Dermis blood vessel endothelial cell (primary cell): ENCODE measurements at places on chromosomes 1 and 21. TPM values are rescaled to one million over a fixed set of nuclear protein-coding genes. Genes with fewer than 3 reads are reported as not detected.

The SELP gene
- 2.6 and 5.3 TPM in 2 replicates for total RNA-seq

The USF1 gene
- 94.3 and 125 TPM in 2 replicates for total RNA-seq

The FABP3 gene
- 0.51 and 1.1 TPM in 2 replicates for total RNA-seq

The ADAMTS5 gene
- 0.33 and 0.34 TPM in 2 replicates for total RNA-seq

The RHEX gene
- not detected in 2 replicates for total RNA-seq

The ADORA3 gene
- not detected in 2 replicates for total RNA-seq

The HCRTR1 gene
- total RNA-seq = 1.2 and 4.6 TPM in 2 replicates
